Jurkat, Clone E6-1 (cell line): ENCODE measurements at places on chromosomes 4 and X.
A peak's percentile ranks its signal among the peaks of the same experiment; 100 is the strongest.

DNA sequence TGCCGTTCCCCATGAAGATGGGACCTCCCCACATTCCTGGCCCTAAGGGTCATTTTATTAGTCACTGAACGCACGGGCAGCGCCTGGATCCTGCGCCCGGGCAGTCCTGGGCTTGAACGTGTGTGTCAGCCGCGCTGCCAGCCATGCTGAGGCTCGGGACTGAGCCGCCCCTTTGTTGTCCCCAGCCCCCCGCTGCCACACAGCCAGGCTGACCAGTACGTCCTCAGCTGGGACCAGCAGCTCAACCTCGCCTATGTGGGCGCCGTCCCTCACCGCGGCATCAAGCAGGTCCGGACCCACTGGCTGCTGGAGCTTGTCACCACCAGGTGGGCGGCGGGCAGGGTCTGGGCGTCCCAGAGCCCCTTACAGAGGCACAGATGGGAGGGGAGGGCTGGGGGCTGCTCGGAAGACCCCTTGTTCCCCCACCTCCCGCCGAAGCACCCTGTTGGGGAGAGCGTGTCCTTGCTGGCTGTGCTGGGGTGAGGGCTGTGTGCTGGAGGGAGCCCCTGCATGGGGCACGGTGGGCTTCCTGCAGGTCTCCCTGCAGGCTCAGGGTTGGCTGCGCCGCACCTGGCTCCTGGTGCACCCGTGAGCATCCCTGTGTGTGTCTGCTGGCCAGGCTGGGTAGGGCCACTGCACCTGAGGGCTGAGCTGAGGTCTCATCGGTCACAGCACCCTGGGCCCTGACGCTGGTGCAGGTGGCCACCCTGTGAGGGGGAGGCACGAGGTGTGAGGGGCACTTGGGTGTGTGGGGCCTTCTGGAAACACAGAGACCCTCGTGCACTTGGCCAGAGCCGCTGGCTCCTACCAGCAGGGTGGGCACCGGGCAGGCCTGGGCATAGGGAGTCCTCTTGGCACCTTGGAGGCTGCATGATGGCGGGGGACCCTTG lies 1.0 kb downstream of the IDUA start:
- DNase-seq = no peak

DNA sequence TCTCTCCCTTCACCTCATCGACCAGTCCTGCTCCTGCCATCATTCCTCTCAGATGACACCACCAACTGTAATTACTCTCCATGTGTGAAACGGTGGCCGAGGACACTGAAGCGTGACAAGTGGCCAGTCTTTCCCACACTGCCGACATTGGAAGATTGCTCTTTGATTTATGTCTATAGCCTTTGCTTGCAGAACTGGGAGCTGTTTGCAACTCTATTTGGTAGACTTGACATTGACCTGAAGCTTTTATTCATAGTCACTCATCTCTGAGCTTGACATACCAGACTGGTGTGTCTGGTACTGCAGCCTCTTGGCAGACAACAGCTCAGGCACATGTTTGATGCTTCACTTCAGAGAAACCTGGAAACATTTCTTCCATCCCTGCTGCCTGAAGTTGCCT lies 121.8 kb upstream of the GALNT7 start:
- no peak for DNase-seq

GRCh38 chrX:131239057-131239456 lies 50.0 kb downstream of the IGSF1 start:
- no peak for DNase-seq

DNA sequence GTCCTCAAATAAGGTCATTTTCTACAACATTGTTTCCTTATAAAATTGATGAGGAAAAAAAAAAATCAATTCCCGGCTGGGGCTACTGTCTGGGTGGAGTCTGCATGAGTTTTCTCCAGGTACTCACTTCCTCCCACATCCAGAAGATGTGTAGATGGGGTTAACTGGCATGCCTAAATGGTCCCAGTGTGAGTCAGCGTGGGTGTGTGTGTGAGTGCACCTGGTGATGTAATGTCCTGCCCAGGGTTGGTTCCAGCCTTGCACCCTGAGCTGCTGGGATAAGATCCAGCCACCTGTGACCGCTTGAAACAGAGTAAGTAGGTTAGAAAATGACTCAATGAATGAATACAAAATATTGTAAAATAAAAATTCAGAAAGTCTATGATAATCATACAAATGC lies 11.1 kb downstream of the USP26 start:
- no peak for DNase-seq

- DNase-seq = peak; percentile 96
These were observed 443.2 kb upstream of the FGF16 start for GRCh38 chrX:77003956-77004355.

- DNase-seq = no peak
These were observed 8.0 kb downstream of the ZNF827 start for GRCh38 chr4:145930592-145930991.
